Psoas muscle (tissue), 8 donors: ENCODE measurements at places on chromosomes 12 and 14. TPM values are rescaled to one million over a fixed set of nuclear protein-coding genes. Genes with fewer than 3 reads are reported as not detected.

- H3K27me3 ChIP-seq: peaks cover 2% of the 10 kb centered on the region
- H3K36me3 ChIP-seq: no peaks in the 10 kb centered on the region
- no peak overlapping the region for H3K4me3 ChIP-seq
- no peak overlapping the region for H3K27ac ChIP-seq
- no peaks in the 10 kb centered on the region for H3K4me1 ChIP-seq
Measured at GRCh38 chr14:33764876-33765650, 185.8 kb downstream of the EGLN3 start.

DNA sequence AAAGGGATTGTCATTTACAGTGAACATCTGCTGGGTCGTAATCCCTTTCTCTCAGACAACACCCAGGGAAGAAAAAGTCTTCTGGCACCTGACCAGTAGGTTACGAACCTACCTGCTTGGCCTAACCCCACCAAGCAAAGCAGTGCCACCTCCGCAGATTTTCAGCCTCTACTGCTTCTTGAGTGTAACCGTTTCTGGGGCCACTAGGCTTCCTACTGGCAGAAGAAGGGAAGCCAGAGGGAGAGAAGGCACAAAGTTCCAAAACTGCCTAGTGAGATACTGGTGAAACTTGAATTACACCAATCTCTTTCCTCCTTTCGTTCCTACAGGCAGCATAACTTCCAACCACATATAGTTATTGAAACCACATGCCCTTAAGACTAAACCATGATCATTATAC is 383.6 kb downstream of the BCAT1 start:
- DNase-seq: no peak
- peaks cover 33% of the 10 kb centered on the region for H3K27me3 ChIP-seq
- no peak overlapping the region for H3K4me3 ChIP-seq
- H3K27ac ChIP-seq: no peak overlapping the region

DNA sequence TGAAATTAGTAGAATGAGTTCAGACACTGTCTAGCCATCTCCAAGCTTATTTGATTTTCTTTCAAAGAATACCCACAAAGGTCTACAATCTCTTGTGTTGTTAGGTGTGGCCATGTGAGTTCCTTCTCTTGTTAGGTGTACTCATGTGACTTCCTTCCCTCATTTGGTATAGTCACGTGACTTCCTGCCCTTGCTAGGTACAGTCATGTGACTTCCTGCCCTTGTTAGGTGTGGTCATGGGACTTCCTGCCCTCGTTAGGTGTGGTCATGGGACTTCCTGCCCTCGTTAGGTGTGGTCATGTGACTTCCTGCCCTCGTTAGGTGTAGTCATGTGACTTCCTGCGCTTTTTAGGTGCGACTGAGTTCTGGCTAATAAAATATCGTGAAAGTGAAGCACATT is 179.6 kb downstream of the TMX1 start:
- H3K4me3 ChIP-seq: no peak overlapping the region
- no peaks in the 10 kb centered on the region for H3K36me3 ChIP-seq
- H3K27me3 ChIP-seq: no peaks in the 10 kb centered on the region
- H3K4me1 ChIP-seq: no peaks in the 10 kb centered on the region
- DNase-seq: no peak

The PLA2G1B gene
- 0.39 TPM for polyA plus RNA-seq
